Stimulated activated CD4-positive, alpha-beta T cell treated with anti-CD3 and anti-CD28 coated beads, Interleukin-4, amount 100 ng/mL, for 4 hours (primary cell): ENCODE measurements at places on chromosomes 12 and 14.

DNA sequence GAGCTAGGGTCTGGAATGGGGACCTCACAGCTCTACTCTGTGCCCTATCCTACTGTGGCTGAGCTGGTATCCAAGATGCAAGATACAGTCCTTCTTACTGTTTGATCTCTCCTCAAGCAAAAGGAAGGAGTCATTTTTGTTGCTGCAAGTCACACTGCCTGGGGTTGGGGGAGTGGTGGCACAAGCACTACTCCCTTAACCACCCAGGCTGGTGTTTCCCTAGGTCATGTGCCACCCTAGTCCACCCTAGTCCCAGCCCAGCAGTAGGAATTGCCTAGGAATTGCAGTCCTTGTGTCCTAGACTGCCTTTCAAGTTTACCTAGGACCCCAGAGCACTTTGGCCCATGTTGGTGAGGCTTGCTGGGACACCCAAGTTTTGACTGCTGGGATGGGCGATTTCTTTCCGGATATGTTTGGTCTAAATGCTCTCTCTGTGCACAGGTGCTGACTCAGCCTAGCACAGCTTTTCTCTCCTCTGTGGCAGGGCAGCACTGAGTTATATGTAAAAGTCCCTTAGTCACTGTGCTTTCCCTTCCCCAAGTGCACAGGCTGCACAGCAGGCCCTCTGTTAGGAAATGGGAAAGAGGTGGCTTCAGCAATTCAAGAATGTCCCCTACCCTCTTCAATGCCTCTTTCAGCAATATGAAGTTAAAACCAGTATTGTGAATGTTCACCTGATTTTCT is 54.9 kb downstream of the SLC6A15 start:
- DNase-seq: no peak

GRCh38 chr14:105324080-105324778 is 9.7 kb downstream of the PACS2 start:
- no peak for DNase-seq

- DNase-seq: no peak
These were observed 9.9 kb downstream of the STAB2 start for GRCh38 chr12:103596981-103597380.

- DNase-seq: no peak
These were observed 16.5 kb downstream of the SEL1L start for GRCh38 chr14:81516986-81517797.

- DNase-seq: no peak
These were observed 35.7 kb downstream of the FOXA1 start for GRCh38 chr14:37559386-37559785.

DNA sequence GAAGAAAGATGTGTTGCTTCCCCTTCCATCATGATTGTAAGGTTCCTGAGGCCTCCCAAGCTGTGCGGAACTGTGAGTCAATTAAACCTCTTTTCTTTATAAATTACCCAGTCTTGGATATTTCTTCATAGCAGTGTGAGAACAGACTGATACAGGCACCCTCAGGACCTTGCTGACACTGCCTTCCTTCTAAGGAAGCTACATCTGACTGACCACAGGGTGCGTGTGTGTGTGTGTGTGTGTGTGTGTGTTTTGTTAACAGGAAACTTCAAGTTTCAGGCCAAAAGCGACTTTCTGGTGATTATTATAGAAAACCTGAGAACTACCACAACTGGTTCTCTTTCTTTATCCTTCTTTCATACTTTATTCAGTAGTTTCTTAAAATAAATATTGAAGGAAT is 149.0 kb downstream of the CAPZA3 start:
- DNase-seq: no peak

DNA sequence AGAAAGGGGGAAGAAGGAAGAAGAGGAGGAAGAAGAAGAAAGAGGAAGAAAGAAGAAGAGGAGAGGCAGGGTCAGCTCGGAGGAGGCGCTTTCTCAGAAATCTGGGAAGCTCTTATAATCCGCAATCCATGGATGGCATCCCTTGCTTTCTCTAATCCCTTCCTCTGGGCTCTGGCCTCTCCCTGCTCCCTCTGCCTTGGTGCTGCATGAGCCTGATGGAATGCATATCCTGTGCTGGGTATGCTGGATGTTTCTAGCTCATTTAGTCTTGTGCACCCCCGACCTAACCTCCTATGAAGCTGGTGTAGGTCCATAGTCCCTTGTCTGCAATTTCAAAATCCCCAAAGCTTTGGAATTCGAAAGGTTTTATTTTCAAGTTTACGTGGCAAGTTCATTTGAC is 94.2 kb upstream of the MYL2 start:
- DNase-seq: no peak

DNA sequence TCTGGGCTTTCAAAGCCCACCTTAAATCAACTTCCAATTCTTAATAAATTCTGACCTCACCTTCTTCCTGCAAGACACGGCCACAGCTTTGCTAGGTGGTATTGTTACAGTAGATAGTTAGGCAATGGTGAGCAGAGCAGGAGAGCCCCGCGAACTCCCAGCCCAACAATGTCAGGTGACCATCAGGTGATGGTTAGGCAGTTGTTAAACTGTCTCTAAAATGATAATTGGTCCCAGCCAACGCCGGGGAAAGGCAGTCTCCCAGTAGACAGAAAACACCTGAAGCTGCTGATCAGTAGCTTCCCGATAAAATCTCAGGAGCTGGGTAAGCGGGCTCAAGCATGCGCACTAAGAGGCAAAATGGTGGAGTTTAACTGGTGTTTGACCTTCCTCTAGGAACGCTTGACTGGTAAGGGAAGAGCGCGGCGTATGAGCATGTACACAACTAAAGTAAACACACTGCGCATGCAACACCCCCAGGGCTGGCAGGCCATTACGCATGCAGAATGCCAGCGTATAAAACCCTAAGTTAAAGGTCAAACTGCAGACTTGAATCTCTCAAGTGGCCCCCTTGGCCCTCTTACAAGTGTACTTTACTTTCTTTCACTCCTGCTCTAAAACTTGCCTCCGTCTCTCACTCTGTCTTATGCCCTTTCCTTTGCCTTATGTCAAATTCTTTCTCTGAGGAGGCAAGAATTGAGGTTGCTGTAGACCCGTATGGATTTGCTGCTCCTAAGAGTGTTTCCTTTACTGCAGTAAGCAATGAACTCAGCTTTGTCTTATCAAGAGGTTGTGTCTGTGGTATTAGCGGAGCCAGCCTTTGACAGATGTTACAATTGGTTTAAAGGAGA is 113.5 kb downstream of the C12orf75 start:
- no peak for DNase-seq

- no peak for DNase-seq
These were observed 87.2 kb upstream of the DIO2 start for GRCh38 chr14:80298491-80299017.

- no peak for DNase-seq
These were observed 326.9 kb upstream of the DIO3 start for GRCh38 chr14:101234244-101234937.

DNA sequence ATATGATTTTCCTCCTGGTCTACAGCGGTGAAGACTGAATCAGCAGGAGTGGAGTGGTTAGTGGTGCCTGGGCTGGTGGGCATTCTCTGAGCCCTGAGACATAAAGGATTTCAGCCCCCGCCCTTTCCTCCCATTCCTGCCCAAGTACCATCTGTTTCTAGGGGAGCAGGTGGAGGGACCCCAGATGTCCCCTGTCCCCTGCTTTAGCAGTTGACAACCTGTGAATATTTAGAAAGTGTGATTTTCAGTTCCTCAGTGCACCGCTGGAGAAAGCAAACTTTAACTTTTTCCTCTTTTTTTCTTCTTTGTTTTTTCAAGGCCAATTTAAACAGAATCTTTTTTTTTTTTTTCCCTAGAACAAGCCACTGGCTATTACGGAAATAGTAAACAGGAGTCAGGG is 163.8 kb upstream of the MYL2 start:
- DNase-seq: no peak

DNA sequence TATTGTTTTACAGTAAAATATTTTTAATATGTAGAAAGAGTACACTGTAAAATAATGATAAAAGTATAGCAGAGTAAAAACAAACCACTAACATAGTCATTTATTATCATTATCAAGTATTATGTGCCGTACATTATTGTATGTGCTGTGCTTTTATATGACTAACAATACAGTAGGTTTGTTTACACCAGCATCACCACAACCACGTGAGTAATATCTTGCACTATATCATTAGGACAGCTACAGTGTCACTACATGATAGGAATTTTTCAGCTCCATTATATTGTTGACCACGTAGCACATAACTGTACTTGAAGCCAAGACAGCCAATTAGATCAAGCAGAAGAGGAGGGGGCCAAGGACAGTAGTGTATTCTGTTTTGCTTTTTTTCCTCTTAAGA is 415.4 kb downstream of the RAD51B start:
- no peak for DNase-seq

- DNase-seq: no peak
These were observed 5.7 kb upstream of the SYNE3 start for GRCh38 chr14:95522116-95522515.

DNA sequence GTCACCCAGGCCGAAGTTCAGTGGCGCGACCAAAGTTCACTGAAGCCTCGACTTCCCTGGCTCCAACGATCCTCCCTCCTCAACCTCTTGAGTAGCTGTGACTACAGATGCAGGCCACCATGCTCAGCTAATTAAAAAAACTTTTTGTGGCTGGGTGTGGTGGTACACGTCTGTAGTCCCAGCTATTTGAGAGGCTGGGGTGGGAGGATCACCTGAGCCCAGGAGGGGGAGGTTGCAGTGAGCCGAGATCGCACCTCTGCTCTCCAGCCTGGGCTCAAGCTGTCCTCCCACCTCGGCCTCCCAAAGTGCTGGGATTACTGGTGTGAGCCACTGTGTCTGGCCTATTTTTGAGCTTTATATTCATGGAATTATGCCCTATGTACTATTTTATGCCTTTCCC is 18.1 kb upstream of the RAD52 start:
- DNase-seq: no peak

GRCh38 chr12:32567296-32567674 is 111.8 kb upstream of the DNM1L start:
- DNase-seq: no peak

- DNase-seq: no peak
These were observed 102.2 kb downstream of the GPHN start for GRCh38 chr14:66610154-66610563.

DNA sequence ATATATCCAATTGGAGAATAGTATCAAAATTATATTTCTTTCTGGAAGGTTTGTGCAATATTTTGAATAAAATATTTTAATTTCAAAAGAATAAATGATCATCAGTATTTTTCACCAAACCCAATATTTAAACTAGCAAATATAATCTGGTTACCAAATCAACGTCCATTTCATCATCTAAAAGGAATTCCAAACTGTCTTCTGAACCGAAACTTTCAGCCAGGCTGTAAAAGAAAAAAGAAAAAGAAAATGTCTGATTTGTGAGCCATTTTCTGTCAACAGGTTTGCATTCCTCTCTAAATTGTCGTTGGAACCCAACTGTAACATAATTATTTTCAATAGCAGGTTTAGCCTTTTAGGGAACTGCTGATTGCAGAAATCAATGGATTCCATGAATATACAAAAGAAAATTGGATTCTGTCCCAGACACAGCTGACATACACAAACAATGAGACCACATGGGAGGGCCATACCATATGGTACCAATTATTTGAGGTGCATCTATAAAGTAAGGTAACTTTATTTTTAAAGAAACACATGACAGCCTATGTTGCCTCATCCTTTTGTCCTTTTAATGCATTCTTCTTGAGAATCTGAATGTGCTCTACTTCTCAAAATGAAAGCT is 22.7 kb downstream of the SNRPF start:
- no peak for DNase-seq

- DNase-seq: no peak
These were observed 6.3 kb downstream of the MSI1 start for GRCh38 chr12:120362516-120363273.

DNA sequence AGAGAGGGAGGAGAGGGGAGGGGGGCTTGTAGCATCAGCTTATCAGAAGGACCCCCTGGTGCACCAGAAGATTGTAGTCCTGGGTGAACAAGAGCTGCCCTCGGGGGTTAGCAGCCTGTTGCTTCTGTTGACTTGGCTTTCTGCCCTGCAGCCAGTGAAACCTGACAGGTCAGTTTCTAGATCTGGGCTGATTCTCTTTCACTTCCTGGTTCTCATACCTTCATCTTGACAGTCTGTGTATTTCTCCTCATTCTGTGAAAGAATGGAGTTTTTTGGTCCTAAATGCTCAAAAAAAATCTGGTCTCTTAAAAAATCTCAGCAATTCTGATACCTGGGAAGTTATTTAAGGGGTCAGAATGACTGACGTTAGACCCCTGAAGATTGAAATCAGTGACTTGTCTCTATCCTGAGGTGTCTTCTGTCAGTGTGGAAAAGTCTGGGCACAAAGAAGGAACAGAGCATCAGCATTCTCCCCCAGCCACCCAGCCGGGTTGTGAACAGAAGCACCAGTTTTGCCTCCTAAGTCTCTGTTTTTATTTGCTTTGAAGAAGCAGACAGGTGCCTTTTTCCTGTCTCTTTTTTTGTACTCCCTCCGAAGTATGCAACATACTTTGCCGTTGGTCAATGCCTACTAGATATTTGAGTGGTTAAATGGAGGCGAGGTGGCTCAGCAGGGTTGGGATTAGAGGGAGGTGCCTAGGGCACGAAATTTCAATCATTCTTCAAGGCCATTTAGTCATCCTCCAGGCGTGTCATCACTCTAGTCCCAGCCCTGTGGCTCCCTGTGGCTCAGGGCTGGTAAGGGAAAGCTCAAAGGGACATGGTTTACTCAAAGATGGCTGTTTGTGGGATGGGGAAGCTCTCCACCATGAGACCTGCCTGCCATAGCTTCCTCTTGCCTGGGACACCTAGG is 24.0 kb downstream of the TTC9 start:
- no peak for DNase-seq

DNA sequence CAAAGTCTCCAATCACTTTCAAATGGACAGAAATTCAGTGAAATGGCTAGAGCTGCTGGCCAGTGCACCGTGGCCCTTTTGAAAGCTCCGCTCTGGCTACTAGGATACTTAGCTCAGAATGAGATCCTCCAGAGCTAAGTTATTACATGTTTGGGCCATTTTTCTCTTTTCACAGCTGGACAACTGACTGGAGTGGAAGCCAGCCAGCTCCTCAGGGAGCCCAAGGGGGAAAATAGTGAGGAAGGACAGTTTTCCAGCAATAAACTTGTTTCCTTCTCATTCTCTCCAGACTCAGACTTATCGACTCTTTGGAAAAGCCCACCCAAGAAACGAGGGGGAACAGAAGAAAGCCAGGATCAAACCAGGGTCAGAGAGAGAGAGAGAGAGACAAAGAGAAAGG is 266.0 kb downstream of the KSR2 start:
- no peak for DNase-seq

DNA sequence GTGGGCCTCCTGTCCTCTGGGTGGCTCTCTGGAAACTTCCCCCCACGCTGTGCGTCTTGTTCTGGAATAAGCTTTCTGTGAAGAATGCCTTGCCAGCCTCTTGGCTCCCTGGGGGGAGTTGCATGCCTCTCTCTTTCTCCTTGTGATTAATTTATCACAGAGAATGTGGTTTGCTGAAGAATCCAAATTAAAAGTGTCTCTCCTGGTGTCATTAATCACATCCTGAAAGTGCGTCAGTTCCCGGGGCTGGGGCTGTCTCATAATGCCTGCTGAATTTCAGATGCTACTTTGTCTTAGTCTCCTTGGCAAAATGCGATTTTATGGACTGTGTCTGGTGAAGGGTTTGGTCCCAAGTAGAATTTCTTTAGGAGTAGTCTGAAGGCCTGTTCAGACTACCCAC is 787.7 kb upstream of the TMEM132C start:
- DNase-seq: no peak

GRCh38 chr12:125540580-125541204 is 475.5 kb downstream of the AACS start:
- DNase-seq: no peak
